Activated CD4-positive, alpha-beta T cell treated with anti-CD3 and anti-CD28 coated beads for 48 hours (primary cell): ENCODE measurements at places on chromosomes 6 and 20.
A peak's percentile ranks its signal among the peaks of the same experiment; 100 is the strongest.

DNA sequence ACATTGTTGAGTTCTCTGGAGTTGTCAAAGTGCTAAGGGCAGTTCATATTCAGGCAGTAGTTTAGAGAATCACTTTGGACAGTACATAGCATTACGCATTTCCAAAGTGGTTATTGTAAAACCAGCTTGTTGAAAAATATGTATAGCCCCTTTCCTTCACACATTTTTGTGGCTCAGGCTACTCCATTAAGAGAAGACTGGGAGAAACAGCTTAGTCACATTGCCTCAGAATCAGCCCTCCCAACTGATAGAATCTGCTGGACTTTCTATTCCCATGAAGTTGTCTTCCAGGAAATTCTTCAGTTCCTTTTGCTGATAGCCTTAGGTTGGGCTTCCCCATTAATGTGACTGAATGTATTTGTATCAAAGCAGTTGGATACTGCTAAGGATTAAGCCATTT, 39.5 kb upstream of the HDGFL1 start:
- no peak for DNase-seq

- DNase-seq = no peak
These were observed 150.4 kb downstream of the MRPL14 start for GRCh38 chr6:43976706-43977403.

DNA sequence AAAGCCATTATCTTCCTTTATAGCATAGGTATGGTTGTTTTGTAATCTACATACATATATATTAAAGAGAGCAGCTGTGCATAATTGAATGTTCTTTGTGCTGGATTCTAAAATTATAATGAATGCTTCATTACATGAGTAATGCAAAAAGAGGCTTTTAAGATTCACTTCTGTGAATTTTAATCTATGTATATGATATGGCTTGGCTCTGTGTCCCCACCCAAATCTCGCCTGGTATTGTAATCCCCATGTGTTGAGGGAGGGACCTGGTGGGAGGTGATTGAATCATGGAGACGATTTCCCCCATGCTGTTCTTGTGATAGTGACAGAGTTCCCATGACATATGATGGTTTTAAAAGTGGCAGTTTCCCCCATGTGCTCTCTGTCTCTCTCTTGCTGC, 255.4 kb downstream of the GRM1 start:
- DNase-seq = no peak

- no peak for DNase-seq
These were observed 297.4 kb downstream of the THBS2 start for GRCh38 chr6:168956141-168956838.

GRCh38 chr6:41901882-41902519, 6.8 kb upstream of the USP49 start:
- peak; percentile 71 for DNase-seq

GRCh38 chr6:111471533-111471932, 11.5 kb downstream of the REV3L start:
- DNase-seq = no peak

- DNase-seq = peak; percentile 15
These were observed 622 bp downstream of the MAFB start for GRCh38 chr20:40688129-40689099.

DNA sequence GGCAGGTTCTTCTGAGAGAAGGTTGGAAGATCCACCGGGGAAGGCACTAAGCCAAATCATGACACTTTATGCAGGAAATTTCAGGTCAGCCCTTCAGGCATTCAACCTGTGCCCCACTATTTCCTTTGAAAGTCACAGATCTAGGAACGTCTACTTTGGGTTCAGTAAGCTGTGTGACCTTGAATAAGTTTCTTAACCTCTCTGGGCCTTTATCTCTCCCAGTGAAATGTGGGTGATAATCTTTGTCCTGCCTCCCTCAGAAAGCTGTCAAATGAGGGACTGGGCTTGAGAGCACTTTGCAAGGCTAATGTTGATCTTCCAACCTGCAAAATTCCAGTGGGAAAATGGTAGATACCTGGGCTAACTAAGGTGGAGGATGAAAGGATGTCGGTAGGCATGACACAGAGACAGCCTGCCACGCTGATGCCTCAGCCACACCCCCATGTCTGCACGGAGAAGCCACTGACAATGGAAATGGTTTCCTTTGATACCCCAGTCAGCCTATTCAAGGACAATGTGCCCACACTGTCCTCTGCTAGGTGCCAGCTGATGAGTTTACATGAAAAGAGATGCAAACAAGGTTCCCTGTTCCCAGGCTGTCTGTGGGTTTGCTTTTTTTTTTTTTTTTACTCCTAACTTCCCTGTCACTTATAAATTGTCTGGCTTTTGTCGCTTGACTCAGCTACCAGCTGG, 9.3 kb downstream of the BNIP5 start:
- DNase-seq = no peak

DNA sequence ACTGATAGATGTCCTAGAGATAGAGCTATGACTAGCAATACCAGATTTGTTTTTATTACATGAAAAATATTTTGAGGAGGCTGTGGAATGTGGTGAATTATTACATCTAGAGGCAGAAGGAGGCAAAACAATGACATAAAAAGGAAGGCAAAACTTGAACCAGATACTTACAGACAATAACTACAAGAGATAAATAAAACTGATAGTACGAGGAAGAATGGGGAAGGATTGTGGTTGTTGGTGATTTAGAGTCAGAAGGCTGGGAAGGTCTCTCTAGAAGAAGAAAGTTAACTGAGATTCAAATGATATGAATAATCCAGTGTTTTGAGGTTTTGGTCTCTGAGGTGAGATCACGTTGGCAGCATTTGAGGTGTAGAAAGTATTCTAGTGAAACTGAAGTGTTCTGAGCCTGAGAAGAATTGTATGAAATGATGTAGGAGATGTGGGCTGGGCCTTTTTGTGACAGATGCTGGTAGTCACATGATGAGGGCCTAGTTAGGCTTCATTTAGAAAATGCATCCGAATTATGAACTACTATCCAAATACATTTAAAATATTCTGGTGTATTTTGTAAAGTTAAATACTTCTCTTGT, 589.1 kb downstream of the EYS start:
- no peak for DNase-seq

GRCh38 chr6:1321738-1322137, 9.8 kb downstream of the FOXQ1 start:
- no peak for DNase-seq

GRCh38 chr20:846894-847278, 13.4 kb downstream of the FAM110A start:
- DNase-seq = peak; percentile 51

DNA sequence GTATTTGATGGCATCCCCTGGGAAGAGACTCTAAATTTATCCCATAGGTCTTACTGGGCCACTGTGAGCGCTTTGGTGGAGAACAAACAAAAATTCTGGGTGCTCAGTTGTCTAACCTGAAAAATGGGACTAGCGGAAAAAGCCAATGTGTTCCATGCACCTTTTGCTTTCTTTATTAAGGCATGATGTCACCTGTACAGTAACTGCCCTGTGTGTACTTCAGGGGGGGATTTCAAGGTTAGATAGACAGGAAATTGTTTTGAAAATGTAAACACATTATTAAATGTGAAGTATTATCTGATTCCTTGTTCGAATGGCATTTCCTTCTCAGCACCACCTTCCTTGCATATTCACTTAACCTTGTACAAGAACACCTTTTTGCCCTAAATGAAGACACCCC, 1.2 kb upstream of the EDN1 start:
- DNase-seq = no peak

GRCh38 chr6:111984081-111984480, 69.8 kb upstream of the CCN6 start:
- peak; percentile 60 for DNase-seq

DNA sequence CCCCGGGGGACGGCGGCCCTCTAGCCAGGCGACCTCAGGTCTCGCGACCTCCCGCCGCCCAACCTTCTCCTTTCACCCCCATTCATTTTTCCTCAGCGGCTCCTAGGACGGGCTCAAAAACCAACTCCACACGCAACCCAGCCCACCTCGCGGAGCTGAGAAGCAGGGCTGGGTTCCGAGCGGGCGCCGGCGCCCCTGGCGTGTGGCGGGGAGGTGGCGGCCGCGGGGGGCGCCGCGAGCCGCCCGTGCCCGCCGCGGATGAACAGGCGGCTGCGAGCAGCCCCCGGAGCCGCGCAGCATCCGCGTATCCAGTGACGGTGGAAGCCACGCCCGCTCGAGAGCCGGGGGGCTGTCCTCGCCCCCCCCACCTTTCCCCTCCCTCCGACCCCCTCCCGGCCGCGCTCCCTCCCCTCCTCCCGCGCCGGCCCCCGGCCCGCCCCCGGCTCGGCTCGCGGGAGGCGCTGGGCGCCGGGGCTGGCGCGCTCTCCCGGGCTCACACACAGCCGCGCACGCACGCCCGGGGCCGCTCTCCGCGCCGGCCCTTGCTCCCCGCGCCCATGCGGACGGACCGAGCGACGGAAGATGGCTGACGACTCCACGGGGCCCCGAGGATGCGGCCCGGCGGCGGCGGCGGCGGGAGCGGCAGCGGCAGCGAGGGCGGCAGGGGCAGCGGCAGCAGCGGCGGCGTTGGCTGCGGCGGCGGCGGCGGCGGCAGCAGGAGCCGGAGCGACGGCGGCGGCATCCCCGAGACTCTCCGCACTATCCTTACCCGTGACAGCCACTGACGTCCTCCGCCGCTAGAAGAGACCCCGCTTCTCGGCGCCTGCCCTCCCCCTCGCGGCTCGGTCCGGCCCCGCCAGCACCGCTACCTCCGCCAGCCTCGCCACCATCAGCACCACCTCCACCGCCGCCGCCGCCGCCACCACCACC, at the start of gene SOBP:
Gene SOBP, plus strand, starts transcription at position 482 of the 930 bp plus-strand sequence. CDS start 500 bp downstream, outside the sequence.
- DNase-seq = peak; percentile 43

DNA sequence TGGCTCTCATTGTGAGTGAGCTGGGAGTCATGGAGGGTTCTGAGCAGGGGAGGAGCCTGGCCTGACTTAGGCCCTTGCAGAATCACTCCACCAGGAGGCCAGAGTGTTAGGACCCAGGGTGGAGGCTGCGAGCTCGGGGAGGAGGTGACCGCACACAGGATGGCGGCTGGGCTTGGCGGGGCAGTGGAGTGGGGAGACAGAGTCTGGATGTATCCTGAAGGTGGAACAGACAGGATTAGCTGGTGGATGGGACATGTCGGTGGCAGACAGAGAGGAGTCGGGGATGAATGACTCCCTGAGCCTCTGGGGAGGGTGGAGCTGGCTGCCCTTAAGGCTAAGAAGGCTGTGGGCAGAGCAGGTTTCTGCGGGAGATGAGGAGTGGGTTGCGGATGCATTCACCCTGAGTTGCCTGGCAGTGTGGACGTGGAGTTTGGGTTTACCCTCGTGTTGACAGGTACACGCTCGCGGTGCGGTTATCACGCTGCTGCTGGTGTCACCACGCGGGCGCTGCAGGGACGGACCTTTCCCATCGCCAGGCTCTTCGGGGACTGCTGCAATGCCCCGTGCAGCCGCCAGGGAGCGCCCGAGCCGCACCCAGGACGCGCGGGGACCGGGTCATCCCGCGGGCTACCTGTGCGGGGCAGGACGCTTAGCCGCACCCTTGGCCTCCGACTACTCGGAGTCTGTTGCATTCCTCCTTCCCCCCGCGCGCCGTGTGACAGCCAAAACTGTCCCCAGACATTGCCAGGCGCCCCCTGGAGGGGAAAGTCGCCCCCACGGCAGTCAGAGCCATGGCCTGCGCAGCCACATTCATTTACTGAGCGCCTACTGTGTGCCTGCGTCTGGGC, 43.0 kb upstream of the PTGIS start:
- peak; percentile 87 for DNase-seq

GRCh38 chr20:48877304-48877703, 44.2 kb upstream of the ARFGEF2 start:
- DNase-seq = no peak

DNA sequence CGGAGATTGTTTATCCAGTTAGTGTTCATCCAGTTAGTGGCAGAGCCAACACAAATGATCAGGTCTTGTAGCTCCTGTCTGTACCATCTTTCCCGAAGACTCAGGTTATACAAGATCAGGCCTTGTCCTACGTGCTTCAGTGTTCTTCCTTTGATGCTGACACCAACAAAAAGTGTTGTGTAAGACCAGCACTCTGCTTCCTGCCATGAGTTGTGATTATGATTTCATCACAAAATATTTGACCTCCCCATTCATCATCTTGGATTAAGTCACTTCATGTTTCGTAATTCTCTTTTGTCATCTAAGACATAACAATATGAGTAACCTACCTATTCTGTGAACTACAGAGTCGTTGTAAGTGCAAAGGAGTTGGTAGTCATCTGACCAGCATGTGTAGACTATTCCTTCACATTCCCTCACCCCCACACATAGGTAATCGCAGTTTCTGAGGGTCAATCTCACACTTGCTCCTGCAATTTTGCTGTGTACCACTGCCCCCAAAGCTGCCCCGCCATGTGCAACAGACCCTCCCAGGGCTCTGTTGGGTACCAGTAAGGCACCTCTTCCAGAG, 135.6 kb upstream of the SLC22A23 start:
- no peak for DNase-seq

DNA sequence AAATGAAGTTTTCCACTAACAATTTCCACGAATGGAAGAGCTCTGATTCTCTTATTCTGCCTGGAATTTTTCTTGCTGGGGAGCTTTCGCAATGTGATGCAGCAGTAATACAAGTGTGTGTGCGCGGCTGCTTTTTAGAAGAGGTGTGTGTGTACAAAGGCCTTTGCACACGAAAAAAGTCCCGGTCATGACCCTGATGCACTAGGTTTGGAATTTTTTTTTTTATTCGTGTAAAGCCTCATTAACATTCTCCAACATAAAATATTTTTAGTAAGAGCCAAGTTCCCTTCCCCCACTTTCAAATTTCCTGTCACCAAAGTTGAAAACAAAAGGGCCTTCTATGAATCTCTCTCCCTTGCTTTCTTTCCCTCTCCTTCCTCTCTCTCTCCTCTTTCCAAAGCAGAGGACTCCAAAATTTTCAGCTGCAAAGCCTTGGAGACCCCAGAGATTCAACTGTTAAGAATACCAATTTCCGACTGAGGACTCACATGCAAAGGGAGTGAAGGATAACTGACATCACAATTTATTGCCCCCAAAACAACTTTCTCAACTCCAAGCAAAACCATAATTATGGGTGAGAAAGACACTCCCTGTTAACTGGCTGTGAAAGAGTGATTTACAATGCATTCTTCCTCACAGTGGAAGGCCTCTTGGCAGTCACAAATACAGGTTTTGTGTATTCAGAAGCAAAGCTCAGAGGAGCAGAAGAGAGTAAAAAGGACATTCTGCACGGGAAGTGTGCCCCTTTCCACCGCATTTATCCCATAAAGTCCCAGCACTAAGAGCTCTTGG, 421.2 kb upstream of the JARID2 start:
- DNase-seq = no peak

DNA sequence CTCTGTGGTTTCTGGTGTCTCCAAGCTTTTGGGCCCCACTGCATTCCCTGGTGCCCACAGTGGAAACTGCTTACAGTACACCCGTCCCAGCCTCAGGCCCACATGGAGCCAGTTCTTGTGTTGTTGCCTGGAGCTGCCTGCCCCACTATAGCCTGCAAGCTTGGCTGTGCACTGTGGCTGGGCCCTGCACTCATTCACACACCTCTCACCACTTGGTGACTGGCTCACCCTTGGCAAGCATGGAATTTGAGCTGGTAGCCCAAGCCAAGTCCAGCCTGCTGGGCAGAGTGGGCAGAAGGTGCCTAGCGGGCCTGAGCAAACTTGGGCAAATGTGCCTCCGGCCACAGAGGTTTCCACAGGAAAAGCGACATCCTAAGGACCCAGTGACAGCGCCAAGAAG, 472.3 kb downstream of the MMUT start:
- no peak for DNase-seq

- DNase-seq = no peak
These were observed 68.0 kb upstream of the TFB1M start for GRCh38 chr6:155382338-155382685.
